ENCODE measurements at places on chromosomes 6 and 20.
A peak's percentile ranks its signal among the peaks of the same experiment; 100 is the strongest.

DNA sequence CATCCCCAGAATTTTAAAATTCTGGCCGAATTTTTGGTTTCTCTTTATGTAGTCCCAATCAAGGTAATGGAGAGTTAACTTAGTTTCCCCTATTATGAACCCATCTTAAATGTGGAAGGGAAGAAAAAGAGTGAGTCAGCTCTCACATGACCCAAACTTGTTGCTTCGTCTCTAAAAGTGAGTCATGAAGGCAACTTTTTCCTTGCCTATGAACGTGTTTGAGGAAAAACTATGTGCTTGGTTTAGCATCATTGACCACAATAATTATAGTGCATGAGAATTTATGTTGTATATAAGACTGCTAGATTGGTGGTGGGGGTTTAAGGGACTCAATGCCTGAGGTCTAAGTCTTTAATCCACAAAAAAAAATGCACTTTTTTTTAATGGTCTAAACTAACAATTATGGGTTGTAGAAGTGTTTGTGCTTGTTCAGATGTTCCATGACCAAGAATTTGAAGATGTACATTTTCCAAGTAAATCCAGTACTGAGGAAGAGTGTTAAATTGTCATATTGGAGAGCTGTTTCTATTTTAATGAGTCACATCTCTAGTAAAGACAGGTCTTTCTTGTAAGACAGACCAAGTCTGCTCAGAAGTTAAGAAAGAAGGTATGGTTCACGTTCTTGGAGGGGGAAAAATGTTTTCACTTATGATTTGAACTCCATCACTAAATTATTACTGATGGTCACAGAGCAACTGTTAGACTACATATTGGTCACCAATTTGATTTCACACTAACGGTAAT, 409.9 kb upstream of the MARCKS start:
- no peak for DNase-seq

DNA sequence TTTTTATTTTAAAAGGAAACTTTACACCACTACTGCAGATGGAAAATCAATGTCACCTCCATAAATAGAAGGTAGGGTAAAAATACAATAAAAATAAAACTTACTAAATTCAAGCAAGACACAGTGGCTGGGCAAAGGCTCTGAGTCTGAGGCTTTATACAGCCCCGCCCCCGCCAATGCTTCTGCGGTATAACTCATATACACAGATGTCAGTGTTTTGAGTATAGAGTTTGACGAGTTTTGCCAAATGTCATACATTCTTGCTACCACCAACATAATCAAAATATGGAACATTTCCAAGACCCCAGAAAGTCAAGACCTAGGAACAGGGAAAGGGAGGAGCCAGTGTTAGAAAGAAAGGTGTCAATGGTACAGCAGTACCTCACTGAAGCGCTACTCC, 12.8 kb downstream of the NFATC2 start:
- DNase-seq: no peak

DNA sequence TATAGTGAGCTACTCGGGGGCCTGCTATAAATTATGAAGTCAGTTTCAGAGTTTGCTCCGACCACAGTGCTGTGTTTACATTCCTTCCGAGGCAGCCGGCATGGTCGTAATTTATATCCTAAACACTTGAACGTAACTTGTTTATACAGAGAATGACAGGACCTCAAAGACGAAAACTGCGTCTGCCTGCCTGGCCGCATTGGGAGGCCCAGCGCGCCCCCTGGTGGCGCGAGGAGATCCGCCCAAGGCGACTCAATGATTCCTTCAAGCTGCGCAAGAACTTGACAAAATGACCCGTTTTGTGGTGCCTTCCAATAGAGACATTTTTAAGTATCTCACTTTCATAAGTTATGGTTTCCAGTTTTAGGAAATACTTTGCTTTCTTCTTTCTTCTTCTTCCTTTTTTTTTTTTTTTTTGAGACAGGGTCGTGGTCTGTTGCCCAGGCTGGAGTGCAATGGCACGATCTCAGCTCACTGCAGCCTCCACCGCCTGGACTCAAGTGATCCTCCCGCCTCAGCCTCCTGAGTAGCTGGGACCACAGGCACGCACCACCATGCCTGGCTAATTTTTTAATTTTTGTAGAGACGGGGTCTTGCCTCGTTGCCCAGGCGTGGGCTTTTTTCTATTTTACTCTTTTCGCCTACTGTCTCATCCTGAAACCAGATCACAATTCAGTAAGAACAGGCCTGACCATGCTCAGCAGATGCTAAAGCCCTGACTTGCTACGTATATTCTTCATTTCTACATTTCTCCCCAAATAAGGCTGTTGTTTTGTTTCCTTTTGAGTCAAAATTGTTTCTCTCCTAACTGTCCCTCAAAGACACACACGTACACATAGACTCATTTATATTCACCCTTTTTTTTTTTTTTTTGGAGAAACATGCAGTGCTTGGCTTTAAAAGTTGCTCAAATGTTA, 7.8 kb downstream of the FOXF2 start:
- peak; percentile 47 for DNase-seq

DNA sequence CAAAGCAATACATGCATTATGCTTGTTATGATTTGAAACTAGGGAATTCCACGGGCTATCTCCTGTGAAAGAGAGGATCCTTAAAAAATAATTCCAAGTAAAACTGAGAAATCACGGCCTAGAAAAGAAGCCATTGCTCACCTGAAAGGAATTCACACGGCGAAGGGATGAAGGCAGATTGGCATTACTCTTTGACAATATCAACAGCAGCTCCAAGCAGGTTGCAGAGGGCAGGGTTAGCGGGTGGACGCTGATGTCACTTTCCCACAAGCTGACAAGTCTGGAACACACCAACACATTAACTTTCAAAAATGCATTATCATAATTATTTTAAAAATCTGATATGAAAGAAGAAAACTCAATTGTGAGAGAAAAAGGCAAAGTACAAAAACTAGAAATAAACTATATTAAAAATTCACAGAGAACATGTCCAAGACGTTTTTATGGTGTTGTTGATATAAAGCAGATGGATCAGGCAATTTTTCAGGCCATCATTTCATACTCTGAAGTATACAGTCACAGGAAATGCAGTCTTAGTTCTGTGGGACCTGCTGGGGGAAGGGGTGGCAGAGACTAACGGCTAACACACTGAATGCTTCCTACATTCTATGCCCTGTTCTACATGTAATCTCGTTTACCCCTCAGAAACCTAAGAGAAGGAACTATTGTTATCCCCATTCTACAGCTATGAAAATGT, 108.3 kb downstream of the UBE3D start:
- no peak for DNase-seq

- DNase-seq: no peak
Measured at GRCh38 chr6:34476921-34477320, 11.0 kb downstream of the PACSIN1 start.

GRCh38 chr6:89862273-89862672, 32.0 kb upstream of the GJA10 start:
- no peak for DNase-seq

DNA sequence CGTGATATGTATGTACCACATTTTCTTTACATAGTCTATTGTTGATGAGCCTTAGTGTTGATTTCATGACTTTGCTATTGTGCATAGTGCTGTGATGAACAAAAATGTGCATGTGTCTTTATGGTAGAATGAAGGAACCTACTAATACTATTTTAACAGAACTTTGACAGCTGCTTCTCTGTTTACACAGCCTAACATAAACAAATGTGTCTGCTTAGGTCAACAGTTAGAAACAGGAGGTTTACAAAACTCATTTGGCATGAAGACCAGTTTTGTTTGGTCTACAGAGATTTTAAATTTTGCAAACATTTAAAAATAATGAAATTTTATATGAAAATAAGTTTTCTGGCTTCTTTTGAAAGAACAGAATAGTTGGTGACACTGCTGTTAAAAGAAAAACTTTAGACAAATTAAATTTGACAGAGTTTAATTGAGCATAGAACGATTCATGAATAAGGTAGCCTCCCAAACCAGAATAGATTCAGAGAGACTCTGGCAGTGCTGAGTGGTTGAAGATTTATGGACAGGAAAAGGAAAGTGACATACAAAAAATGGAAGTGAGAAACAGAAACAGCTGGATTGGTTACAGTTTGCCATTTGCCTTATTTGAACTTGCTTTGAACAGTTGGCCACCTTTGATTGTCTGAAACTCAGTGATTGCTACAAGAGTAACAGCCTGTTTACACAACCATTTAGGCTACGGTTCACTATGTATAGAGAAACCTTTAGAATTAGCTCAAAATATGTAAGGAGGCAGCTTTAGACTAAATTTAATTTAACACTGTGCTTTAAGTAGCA, 715.8 kb upstream of the HS3ST5 start:
- DNase-seq: no peak

DNA sequence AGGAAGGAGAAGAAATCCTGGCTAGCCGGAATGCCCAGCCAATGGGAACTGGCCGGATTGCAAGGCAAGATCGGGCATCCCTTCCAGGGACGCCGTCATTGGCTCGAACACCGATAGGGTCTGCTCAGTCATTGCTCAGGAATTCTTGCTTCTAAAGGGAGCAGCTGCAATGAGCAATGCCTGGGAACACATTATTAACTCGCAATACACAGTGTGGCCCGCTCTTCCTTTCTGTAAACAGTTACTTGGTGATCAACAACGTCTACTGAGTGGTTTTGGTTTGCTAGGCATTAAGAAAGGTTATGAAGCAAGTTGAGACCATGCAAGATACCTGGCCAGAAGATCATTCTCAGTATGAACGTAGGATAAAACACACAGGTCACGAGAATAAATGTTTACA, 165.4 kb upstream of the CITED2 start:
- no peak for DNase-seq

Data from stimulated activated naive CD4-positive, alpha-beta T cell (primary cell).